ENCODE measurements at places on chromosomes 11 and 22. TPM values are rescaled to one million over a fixed set of nuclear protein-coding genes. Genes with fewer than 3 reads are reported as not detected.

GRCh38 chr22:32218470-32218869, 13.6 kb upstream of the RFPL2 start:
- no peak for DNase-seq

The LYVE1 gene
- total RNA-seq, result not detected

- no peak for DNase-seq
These were observed 58.9 kb upstream of the ARHGAP32 start for GRCh38 chr11:129251067-129251466.

- DNase-seq, result no peak
These were observed 31.5 kb downstream of the FAM168A start for GRCh38 chr11:73566422-73566821.

GRCh38 chr11:104772806-104773241, 125.4 kb downstream of the CASP12 start:
- peak; percentile 30 for DNase-seq
